ENCODE measurements at places on chromosomes 3 and 15. TPM values are rescaled to one million over a fixed set of nuclear protein-coding genes. Genes with fewer than 3 reads are reported as not detected.
A peak's percentile ranks its signal among the peaks of the same experiment; 100 is the strongest.

The LMAN1L gene
- 0.57 TPM for total RNA-seq

The XYLB gene
- total RNA-seq = 2.3 TPM

The MYL3 gene
- not detected for total RNA-seq

The GTF2A2 gene
- 62.0 TPM for total RNA-seq

The ATP10A gene
- 59.1 TPM for total RNA-seq

GRCh38 chr3:178352326-178353005 is 183.8 kb upstream of the KCNMB2 start:
- H3K27ac ChIP-seq = no peak overlapping the region
- no peaks in the 10 kb centered on the region for H3K4me1 ChIP-seq
- DNase-seq = no peak

GRCh38 chr3:70433091-70433490 is 120.7 kb upstream of the MDFIC2 start:
- H3K27ac ChIP-seq = no peak overlapping the region
- no peak overlapping the region for H3K4me3 ChIP-seq
- H3K27me3 ChIP-seq = no peaks in the 10 kb centered on the region
- H3K4me1 ChIP-seq = no peaks in the 10 kb centered on the region
- no peak for DNase-seq
- H3K36me3 ChIP-seq = no peaks in the 10 kb centered on the region

GRCh38 chr3:53082736-53083135 is 36.9 kb upstream of the SFMBT1 start:
- no peak overlapping the region for H3K4me3 ChIP-seq
- no peaks in the 10 kb centered on the region for H3K27me3 ChIP-seq

DNA sequence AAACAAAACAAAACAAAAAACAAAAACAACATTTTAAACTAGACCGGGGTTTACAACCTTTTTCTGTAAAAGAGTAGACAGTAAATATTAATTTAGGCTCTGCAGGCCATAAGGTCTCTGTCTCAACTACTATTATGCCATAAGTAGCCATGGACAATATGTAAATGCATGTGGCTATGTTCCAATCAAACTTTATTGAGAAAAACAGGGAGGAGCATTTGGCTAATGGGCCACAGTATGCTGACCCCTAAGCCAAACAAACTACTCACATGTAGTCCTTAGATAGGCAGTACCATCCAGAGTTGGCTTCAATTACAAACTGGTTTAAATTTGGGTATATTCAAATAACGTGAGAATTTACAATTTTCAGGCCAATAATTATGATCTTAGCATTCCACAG is 144.2 kb downstream of the TBL1XR1 start:
- H3K4me3 ChIP-seq = no peak overlapping the region
- H3K27me3 ChIP-seq = no peaks in the 10 kb centered on the region
- H3K4me1 ChIP-seq = peaks cover 13% of the 10 kb centered on the region
- H3K36me3 ChIP-seq = peaks cover 5% of the 10 kb centered on the region

- DNase-seq = no peak
- no peak overlapping the region for H3K27ac ChIP-seq
- H3K4me1 ChIP-seq = no peaks in the 10 kb centered on the region
Observed at GRCh38 chr3:21185816-21186314, 565.1 kb downstream of the ZNF385D start.

- H3K36me3 ChIP-seq = no peaks in the 10 kb centered on the region
- H3K27me3 ChIP-seq = no peaks in the 10 kb centered on the region
- H3K4me1 ChIP-seq = no peaks in the 10 kb centered on the region
- no peak overlapping the region for H3K27ac ChIP-seq
- DNase-seq = no peak
Observed at GRCh38 chr3:164200053-164200823, 878.1 kb downstream of the SI start.

GRCh38 chr3:49781415-49782199 is 4.7 kb downstream of the IP6K1 start:
- H3K36me3 ChIP-seq = no peaks in the 10 kb centered on the region
- no peak for DNase-seq
- H3K27ac ChIP-seq = peak overlapping the region; percentile 50
- no peak overlapping the region for H3K4me3 ChIP-seq

DNA sequence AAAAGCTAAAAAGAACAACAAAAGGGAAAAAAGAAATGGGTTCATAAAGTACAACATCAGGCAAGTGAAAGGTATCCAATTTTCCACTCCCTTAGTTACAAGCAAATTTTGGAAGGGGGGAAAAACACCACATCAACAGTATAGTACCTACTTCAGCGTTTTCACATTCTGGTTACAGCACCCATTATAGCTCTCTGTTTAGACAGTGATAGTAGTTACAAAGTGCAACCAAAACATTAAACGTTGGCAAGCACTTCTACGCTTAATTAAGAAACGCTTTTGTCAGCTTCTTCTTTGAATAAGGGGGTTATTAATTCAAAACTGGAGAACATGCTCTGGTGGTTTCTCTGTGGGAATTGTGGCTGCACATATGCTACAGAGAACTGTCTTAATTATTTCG is 180.2 kb downstream of the VPS13C start:
- no peak overlapping the region for H3K27ac ChIP-seq
- peaks cover 25% of the 10 kb centered on the region for H3K36me3 ChIP-seq
- no peak for DNase-seq
- no peak overlapping the region for H3K4me3 ChIP-seq
- no peaks in the 10 kb centered on the region for H3K4me1 ChIP-seq

GRCh38 chr3:162007722-162008121 is 511.1 kb downstream of the OTOL1 start:
- no peak overlapping the region for H3K4me3 ChIP-seq
- H3K27me3 ChIP-seq = no peaks in the 10 kb centered on the region
- no peak overlapping the region for H3K27ac ChIP-seq
- H3K4me1 ChIP-seq = no peaks in the 10 kb centered on the region

Data from naive thymus-derived CD8-positive, alpha-beta T cell (primary cell).